H7 (cell line): ENCODE measurements at places on chromosomes 2 and 18. TPM values are rescaled to one million over a fixed set of nuclear protein-coding genes. Genes with fewer than 3 reads are reported as not detected.

The RAX gene
- not detected in 2 replicates for total RNA-seq

The CDK15 gene
- total RNA-seq, result not detected in 2 replicates

The NPPC gene
- 0.18 and 1.1 TPM in 2 replicates for total RNA-seq

GRCh38 chr2:79789811-79790210 lies 277.0 kb downstream of the CTNNA2 start:
- no peak for DNase-seq

DNA sequence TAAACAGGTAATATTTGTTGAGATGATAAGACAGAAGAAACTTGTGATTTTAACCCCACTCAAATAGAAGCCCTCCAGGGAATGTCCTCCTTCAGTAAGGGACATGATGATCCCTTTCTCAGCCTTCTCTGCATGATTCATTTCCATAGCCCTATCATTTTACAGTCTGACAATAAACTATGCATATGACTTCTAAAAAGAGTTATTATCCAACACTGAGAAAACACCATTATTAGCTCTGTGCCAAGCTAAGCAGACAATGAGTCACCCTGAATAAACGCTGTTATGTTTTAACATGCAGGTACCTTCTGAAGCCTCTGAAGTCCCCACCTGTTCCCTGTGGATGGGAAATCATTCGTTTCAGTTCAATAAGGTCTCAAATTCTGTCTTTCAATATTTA lies 54.7 kb downstream of the DTNB start:
- DNase-seq, result no peak

- DNase-seq, result peak; percentile 78
Observed at GRCh38 chr2:232926431-232926939, 56.4 kb downstream of the SNORC start.

DNA sequence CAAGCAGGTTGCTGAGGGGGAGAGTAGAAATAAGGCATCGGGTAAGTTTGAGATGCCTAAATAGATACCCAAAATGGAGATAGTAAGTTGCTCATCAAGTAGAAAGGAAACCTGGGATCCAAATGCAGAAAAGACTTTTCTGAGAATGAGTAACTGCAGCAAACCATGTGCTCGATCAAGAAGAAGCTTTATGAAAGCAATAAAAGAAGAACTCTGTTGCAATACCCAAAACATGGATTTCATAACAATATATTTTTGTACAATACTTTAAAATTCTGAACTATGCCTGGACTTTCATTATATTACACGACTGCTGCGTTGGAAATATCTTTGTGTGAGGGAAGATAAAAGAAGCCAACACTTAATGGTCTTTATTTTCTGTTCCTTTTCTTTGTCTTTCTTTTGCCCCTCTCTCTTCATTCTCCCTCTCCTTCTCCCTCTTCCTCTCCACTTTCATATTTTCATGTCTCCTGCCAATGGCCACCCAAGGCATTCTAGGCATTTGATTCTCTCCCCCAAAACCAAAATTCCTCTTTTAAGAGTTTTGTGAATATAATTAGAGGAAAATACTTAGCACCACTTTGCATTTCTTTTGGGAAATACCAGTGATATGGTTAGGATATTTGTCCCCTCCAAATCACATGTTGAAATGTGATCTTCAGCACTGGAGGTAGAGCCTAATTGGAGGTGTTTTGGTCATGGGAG lies 257.6 kb downstream of the MREG start:
- no peak for DNase-seq

DNA sequence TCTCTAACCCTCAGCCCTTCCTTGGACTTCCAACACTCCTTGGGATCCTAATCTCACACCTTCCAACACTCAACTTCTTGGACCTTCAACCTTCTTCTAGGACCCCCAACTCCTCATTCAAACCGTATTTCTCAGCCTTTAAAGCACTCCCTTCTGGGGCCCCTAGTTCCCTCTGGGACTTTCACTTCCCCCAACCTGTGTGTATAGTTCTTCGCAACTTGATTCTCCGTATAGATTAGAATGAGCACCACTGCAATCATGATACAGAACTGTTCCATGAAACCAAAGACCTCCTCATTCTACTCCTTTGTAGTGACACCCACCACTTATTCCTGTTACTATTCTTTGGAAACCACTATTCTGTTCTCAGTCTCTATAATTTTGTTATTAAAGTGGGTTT lies 62.0 kb upstream of the NFU1 start:
- no peak for DNase-seq

DNA sequence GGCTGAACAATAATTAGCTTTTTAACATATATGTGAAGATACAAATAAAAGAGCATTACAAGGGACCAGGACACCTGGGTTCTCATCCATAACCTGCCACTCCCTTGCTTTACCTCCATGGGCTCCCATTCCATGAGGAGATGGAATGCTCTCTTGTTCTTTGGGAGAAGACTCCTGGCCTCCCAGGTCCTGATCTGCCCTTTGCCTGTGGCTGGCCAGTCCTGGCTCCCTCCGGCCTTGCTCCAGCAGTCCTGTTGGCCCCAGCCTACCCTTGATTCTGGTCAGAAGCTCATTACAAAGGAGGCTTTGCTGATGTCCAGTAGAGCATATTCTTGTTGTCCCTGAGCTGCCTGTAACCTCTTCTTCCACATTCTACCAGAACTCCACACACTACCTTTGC lies 60.3 kb downstream of the ADD2 start:
- DNase-seq, result no peak

DNA sequence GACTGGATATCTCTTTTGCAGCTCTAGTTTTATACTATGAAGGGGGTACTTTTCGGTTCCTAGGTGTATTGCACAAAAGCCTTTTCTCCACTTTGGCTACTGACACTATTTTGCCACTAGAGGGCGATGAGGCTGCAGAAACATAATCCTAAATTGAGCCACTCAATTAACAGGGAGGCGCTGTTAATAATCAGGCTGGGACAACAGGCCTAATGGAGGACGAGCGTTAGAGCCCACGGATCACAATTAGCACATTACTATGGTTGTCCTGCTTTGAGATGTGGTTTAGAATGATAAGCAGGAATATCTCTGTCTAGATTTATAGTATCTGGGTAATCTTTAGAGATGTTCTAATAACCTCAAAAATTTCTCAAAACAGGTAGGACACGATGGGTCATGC lies 62.2 kb upstream of the PMAIP1 start:
- peak; percentile 71 for DNase-seq

- DNase-seq, result no peak
Observed at GRCh38 chr2:6846967-6847681, 18.6 kb downstream of the CMPK2 start.

DNA sequence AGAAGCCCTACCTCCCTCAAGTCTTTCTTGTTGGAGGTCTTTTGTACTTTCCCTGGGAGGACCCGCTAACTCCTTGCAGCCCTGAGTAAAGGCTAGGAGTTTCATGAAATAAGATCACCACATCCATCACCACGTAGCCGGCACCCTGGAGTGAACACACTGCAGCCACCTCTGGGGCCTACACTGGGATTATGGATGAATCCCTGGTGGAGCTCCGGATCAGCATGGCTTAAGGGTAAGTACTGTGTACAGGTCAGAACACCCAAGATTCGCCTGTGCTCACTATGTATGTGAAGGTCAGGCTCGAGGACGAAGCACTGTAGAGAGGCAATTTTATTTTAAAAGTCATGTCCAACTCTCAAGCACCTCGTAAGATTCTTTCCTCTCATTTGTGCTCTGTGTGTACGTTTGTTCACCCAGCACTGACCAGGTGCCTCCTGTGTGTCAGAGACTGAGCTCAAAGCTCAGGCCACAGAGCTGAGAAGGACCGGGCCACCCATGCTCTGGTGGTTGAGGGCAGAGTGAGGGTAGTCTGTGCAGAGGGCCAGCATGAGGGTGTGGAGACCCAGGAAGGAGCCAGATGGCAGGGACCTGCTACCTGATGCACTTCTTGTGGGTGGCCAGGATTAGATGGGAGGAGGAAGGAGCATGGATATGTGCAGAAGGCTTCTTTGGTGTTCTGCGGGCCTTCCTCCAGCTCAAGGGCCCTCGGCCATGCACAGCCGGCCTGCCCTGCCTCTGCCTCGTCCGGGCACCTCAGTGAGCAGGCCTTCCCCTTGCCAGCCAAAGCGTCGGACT lies 66.7 kb upstream of the TFCP2L1 start:
- DNase-seq, result no peak

DNA sequence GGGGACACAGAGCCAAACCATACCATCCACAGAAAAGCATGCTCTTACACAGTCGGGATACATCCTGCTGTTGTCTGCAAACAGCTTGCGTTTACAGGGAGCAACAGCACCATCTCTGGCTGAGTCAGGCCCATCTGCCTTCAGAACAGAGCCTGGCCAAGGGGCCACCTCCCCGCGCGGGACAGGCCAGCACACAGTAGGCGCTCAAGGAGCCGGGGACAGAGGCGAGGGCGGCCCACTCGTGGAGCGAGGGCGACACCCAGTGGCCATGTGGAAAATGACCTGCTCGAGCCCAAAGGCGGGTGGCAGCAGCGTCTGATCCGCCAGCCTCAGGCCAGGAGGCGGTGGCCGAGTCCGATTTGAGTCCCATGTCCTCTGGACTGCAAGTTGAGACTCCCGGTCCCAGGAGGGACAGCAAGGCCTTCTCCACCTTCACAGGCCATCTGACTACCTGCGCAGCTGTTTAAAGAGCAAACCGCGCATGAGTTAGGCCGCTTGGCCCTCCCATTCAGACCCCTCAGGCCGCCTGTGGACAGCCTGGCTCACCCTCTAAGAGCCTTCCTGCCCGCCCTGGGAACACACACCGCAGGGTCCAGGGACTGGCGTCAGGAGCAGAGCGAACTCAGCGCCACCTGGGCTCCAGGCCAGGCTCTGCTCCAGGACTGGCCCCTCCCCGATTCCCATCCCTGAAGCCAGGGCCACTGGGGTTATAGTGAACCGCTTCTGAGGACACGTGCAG lies 38.3 kb downstream of the TTC32 start:
- DNase-seq, result peak; percentile 93

DNA sequence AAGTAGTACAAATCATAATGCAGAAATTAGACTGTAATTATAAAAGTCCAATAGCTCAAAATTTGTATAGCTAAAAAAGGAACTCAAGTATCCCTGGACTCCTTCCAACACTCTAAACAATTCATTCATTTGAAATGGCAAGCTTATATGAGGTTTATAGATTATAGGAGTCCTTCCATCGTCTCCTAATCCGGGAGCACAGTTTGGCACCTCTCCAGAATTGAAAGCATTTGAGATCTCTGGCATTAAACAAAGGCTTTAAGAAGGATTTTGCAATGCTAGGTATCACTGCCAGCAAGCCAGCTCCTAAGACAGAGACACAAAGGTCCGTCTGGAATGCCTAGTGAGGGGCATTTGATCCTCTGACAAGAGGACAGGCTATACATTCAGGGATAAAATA lies 90.9 kb downstream of the ACVR1 start:
- DNase-seq, result no peak

DNA sequence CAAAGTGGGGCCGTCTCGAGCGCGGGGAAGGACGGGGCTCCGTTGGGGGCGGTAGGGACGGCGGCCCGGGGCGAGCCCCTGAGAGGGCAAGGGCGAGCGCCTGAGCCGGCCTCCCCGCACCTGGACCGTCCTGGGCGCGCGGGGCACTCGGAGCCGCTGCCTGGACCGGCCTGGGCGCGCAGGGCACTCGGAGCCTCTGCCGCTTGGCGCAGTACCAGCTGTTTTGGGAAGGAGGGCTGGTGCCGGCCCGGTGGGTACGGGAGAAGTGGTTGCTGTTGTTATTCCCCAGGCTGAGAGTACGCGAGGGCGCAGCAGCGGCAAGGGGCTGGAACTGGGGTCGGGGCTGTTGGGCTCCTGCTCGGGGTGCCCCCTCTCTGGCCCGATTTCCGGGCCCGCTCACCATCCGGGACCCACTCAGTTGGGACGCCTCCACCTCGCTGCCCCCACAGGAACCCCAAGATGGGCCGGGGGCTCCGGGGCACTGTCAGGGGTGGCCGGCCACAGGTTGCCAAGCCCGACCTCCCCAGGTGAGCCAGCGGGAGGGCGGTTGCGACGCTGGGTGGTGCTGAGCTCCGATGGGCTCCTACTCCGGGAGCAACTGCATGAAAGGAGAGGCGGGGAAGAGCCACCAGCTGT lies 579 bp downstream of the ARHGEF4 start:
- DNase-seq, result peak; percentile 86

GRCh38 chr2:8722986-8723385 lies 41.1 kb downstream of the ID2 start:
- DNase-seq, result no peak
